Ureter (tissue), 1 donor: ENCODE measurements at places on chromosomes 13 and 19. TPM values are rescaled to one million over a fixed set of nuclear protein-coding genes. Genes with fewer than 3 reads are reported as not detected.

UHRF1 gene
- 1.9 TPM for total RNA-seq

C5AR2 gene
- total RNA-seq = 2.1 TPM

LSM4 gene
- 99.8 TPM for total RNA-seq

CACNG7 gene
- not detected for total RNA-seq

ZNF724 gene
- total RNA-seq = 3.4 TPM

SIGLECL1 gene
- total RNA-seq = not detected

- no peak for DNase-seq
Observed at GRCh38 chr19:39498798-39499642, at the start of gene DLL3. DLL3 (plus strand) TSS chr19:39498947; CDS start chr19:39498975, 28 bp downstream.

GRCh38 chr19:37669450-37669914 lies 14.2 kb upstream of the ZFP30 start:
- DNase-seq = no peak

DNA sequence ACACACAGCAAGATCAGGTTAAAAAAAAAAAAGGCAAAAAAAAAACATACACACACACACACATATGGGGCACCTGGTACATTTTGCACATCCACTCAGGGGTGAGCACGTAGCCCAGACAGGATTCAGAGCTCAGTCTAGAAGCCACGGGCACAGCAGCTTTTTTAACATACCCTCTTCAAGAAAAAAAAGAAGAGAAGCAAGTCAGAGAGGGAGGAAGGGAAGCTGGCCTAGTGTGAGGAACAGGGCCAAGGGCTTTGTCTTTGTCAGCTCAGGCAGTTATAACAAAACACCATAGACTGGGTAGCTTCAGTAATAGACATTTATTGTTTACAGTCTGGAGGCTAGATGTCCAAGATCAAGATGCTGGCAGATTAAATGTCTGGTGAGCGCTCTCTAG lies 2.3 kb upstream of the TPM4 start:
- no peak for DNase-seq

GRCh38 chr13:78596736-78597601 lies 6.4 kb downstream of the POU4F1 start:
- DNase-seq = no peak

DNA sequence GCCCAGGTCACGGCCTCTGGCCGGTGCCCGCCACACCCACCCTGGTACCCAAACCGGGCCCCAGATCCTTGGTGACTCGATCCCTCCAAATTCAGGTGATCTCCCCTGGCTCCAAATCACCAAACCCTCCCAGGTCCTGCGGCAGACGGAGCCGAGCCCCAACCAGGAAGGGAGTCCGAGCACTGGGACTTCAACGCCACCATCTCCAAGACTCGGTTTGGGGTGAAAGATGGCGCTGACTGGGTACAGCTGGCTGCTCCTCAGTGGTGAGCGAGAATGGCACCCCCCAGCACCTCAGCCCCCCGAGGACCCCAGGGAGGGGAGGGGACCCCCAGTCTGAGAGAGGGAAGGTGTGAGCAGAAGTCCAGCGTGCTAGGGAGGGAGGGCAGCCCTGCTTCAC lies 2.3 kb downstream of the CEACAM16 start:
- no peak for DNase-seq

DNA sequence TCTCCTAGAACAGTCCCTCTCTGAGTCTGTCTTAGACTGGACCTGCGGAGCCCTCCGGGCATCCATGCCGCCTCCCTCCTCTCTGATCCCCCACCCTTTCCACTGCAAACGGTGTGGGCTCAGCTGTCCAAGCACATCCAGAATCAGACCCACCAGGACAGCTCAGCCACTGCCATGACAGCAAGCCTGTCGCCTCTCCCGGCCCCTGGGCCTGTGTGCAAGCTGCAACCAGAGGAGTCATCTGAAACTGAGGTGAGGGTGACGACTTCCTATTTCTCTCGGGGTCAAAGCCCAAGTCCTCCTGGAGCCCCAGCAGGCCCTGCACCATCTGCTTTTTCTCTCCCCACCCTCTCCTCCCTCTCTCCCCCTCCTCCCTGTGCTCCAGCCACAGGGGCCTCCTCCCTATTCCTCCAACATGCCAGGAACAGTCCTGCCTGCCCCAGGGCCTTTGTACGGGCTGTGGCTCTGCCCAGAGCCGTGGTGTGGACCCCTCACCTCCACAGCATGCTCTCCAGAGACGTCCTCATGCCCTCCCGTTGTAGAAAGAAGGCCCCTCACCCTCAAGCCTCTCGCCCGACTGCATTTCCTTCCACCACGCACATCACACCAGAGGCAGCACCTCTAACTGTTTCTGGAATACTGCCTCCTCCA lies 23.5 kb upstream of the MYDGF start:
- no peak for DNase-seq
